Neural cell (in vitro differentiated cells): ENCODE measurements at places on chromosomes 5 and 9. TPM values are rescaled to one million over a fixed set of nuclear protein-coding genes. Genes with fewer than 3 reads are reported as not detected.

CCNO gene
- 0.16 TPM in 1 of 2 replicates, not detected in the other for polyA plus RNA-seq

PCDHGA3 gene
- 0.10 and 0.26 TPM in 2 replicates for polyA plus RNA-seq

GPR21 gene
- 2.2 and 7.2 TPM in 2 replicates for polyA plus RNA-seq

SHOC1 gene
- not detected in 2 replicates for polyA plus RNA-seq

SPARC gene
- polyA plus RNA-seq, result 15.3 and 17.7 TPM in 2 replicates

SLC27A4 gene
- 31.6 and 34.2 TPM in 2 replicates for polyA plus RNA-seq

RNF180 gene
- 6.0 and 6.4 TPM in 2 replicates for polyA plus RNA-seq

MAP1B gene
- 234 and 235 TPM in 2 replicates for polyA plus RNA-seq

RAB3C gene
- 94.3 and 104 TPM in 2 replicates for polyA plus RNA-seq

CDH9 gene
- 1.7 and 3.4 TPM in 2 replicates for polyA plus RNA-seq

SH3RF2 gene
- not detected in 2 replicates for polyA plus RNA-seq

SPINK5 gene
- 1.8 and 3.7 TPM in 2 replicates for polyA plus RNA-seq

IDNK gene
- polyA plus RNA-seq, result 4.1 and 7.5 TPM in 2 replicates

ARHGEF28 gene
- polyA plus RNA-seq, result not detected in 2 replicates

SLC22A4 gene
- 1.0 and 2.0 TPM in 2 replicates for polyA plus RNA-seq

BRINP1 gene
- polyA plus RNA-seq, result 15.6 and 20.3 TPM in 2 replicates
